ENCODE measurements at places on chromosomes 2 and 18.

DNA sequence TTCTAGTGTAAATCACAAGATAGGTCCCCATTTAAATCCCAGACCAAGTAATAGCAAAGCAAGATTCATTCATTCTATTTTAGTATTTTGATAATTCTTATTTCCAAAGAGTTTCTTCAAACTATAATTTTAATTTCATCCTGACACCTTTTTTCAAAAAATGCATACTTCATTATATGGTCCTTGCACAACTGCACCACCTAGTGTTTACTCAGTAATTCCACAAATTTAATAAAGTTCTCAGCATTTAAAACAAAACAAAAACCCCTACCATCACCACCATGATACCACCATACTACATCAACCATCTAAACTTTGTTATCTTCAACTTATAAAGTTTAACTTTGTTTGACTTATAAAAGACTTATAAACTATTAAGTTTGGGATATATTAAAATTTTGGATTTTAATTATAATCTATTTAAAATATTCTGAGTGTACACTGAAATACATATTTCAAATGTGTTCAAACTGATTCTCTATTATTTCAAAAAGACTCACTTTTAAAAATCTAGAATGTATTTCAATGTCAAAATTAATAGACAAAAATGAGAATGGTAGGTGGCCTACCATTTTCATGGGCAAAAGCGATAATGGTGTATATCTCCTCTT lies 44.2 kb downstream of the WDPCP start:
- no peaks in the 10 kb centered on the region for H3K27me3 ChIP-seq
- peaks cover 9% of the 10 kb centered on the region for H3K4me1 ChIP-seq
- peak; percentile 2 for DNase-seq
- H3K27ac ChIP-seq = no peak overlapping the region

DNA sequence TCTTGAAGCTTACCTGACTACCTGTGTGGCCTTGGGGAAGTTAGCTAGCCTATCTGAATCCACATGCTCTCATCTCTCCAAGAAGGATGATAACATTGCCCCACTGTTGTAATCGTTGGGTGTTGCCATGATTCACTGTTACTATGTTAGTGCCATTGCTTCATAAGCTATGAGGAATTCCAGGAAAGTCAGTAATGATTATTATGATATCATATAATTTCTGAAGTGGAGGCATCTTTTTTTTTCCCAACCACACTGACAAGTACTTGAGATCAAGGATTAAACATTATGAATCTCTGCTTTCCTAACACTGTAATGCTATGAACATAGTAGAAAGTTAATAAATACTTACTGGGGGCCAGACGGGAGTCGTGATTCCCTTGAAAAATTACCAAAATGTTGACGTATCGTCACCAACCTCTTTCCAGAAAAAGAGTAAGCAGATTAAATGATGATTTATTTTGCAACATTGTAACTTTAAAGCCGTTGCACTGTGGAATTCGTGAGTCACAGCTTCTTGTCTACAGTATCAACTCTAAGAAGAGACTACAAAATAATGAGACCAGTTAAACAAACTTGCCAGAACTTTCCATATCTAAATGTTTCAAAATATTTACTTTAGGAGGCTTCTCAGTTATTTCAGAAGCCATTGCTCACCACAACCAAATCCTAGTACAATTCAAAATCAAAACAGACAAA lies 459.9 kb downstream of the PIK3C3 start:
- no peak overlapping the region for H3K4me3 ChIP-seq
- H3K4me1 ChIP-seq = no peaks in the 10 kb centered on the region
- H3K27ac ChIP-seq = no peak overlapping the region
- H3K27me3 ChIP-seq = no peaks in the 10 kb centered on the region

DNA sequence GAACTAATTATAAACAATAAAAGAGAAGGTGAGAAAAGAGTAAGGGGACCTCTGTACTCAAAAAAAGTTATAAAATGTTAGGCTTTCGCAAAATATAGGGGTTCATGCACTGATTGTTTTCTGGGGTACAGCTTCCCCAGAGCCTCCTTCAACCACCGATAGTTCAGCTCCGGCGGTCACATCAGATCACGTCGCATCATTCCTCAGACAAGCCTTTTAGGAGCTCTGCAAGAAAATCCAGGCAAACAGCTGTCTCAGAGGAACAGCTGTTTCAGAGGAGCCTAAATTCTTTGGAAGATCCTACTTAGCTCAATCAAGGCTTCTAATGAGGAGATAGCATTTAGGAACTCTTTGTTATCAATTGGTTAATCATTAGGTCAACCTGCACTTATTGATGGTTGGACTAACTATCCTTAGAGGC lies 78.7 kb downstream of the MYCN start:
- H3K36me3 ChIP-seq = no peaks in the 10 kb centered on the region
- no peak overlapping the region for H3K27ac ChIP-seq
- H3K4me3 ChIP-seq = no peak overlapping the region
- no peaks in the 10 kb centered on the region for H3K4me1 ChIP-seq

DNA sequence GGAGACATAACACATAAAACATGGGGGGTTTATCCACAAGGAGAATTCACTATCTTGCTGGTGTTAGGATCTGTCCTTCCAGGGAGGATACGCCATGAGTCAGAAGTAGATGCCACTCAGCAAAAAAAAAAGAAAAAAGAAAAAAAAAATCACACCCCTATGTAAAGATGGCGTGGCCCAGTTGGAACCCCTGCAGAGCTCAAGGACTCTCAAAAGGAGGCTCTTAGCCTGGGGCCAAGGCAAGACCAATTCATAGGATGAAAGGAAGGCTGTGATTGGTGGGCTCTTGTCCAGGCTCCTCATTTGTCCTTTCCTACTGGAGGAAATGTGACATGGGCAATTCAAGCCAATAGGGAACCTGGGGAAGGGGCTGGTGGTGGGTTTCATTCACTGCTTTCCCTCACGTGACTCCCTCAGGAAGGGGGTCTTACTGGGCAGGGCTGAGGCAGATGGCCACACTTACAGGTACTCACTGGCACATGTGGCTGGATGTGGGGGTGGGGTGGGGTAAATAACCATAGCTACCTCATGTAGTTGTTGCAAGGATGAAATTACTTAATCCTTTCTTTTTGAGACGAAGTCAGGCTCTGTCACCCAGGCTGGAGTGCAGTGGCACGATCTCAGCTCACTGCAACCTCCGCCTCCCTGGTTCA lies 38.7 kb upstream of the HAAO start:
- H3K36me3 ChIP-seq = no peaks in the 10 kb centered on the region
- no peak overlapping the region for H3K4me3 ChIP-seq
- no peak for DNase-seq
- no peak overlapping the region for H3K27ac ChIP-seq
- H3K27me3 ChIP-seq = no peaks in the 10 kb centered on the region
- H3K4me1 ChIP-seq = peaks cover 10% of the 10 kb centered on the region

- no peaks in the 10 kb centered on the region for H3K27me3 ChIP-seq
- no peak overlapping the region for H3K27ac ChIP-seq
- no peak for DNase-seq
- peaks cover 26% of the 10 kb centered on the region for H3K36me3 ChIP-seq
These were observed 134.6 kb downstream of the MAP4K4 start for GRCh38 chr2:101832114-101832513.

- peaks cover under 1% of the 10 kb centered on the region for H3K27me3 ChIP-seq
- peak; percentile 93 for DNase-seq
- H3K4me1 ChIP-seq = peaks cover 43% of the 10 kb centered on the region
- peaks cover 4% of the 10 kb centered on the region for H3K36me3 ChIP-seq
These were observed at the start of gene TMEM87B for GRCh38 chr2:112054847-112055729. TMEM87B (plus strand) TSS chr2:112055269; CDS start chr2:112055592, 323 bp downstream.

GRCh38 chr2:204914708-204915107 lies 369.4 kb downstream of the PARD3B start:
- H3K27ac ChIP-seq = no peak overlapping the region
- no peaks in the 10 kb centered on the region for H3K27me3 ChIP-seq
- H3K4me3 ChIP-seq = no peak overlapping the region
- no peaks in the 10 kb centered on the region for H3K36me3 ChIP-seq
- no peaks in the 10 kb centered on the region for H3K4me1 ChIP-seq

DNA sequence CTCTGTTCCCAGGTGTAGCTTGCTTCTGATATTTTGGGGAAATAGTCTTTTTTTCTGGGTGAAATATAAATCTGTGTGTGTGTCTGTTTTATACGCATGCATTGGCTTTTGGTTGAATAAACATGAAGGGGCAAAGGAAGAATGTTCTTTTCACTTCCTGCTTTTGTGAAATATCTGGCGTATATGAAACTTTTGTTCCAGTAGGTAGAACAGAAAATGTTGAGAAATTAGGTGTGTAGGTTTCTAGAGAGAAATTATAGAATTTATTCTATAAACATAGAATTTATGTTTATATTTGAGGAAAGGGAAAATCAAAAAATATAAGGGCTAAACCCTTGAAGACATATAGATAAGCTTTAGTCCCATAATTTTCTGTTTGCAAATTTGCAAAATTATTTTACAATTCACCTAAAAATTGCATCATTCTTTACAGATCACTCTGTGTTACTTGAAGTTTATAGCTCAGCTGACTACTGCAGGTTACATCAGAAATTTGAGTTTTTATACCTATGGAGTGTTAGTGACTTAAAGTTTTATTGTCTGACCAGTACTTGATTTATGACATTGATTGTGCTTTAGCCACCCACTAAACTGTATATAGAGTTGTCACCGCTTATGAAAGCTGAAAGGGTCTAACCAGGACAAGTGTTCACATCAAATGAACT lies 116.1 kb downstream of the FAM117B start:
- H3K36me3 ChIP-seq = peaks cover 8% of the 10 kb centered on the region
- peak; percentile 62 for DNase-seq
- peak overlapping the region; percentile 83 for H3K4me3 ChIP-seq
- H3K27me3 ChIP-seq = no peaks in the 10 kb centered on the region

DNA sequence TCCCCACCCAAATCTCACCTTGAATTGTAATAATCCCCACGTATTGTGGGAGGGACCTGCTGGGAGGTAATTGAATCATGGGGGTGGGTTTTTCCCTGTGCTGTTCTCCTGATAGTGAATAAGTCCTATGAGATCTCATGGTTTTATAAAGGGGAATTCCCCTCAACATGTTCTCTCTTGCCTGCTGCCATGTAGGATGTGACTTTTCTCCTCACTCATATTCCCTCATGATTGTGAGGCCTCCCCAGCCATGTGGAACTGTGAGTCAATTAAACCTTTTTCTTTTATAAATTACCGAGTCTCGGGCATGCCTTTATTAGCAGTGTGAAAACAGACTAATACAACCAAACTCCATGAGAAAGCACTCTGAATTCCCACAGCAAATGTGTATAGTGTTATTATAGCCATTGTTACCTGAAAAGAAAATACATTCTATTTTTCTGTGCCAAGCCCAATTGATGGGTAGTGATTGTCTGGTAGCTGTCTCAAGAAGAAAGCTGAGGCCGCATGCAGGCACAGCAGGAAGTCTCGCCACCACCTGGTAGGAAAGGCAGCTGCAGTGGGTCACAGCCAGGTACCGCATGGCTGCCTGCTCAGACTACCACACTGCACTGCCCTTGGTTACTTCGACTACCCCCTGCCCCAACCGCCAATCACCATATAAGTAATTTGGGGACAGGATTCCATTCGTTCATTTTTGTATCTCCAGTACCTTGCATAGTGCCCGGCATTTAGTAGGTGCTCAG lies 10.3 kb upstream of the ZBTB7C start:
- DNase-seq = no peak
- H3K27ac ChIP-seq = no peak overlapping the region
- no peak overlapping the region for H3K4me3 ChIP-seq
- H3K36me3 ChIP-seq = peaks cover 9% of the 10 kb centered on the region

- H3K4me1 ChIP-seq = peaks cover 9% of the 10 kb centered on the region
- no peaks in the 10 kb centered on the region for H3K36me3 ChIP-seq
- peaks cover 14% of the 10 kb centered on the region for H3K27me3 ChIP-seq
- H3K4me3 ChIP-seq = no peak overlapping the region
These were observed 95.3 kb downstream of the MREG start for GRCh38 chr2:215917953-215918620.

DNA sequence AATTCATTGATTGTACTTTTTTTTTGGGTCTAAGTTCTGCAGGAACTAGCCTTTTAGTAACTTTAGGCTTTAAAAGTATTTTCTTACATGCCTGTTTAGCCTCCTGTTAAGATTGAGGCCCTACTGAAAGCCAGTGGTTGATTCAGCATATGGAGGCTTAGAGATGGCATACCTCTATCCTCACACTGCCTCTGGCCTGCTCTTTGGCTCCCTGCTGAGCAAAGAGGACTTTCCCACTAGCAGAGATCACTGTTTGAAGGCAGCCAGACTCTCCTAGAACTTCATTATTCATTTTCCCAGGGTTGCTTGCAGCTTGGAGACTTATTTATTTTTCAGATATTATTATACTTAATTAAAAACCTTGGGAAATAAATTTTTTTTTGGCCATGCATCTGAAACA lies 405.6 kb upstream of the MEX3C start:
- peaks cover 9% of the 10 kb centered on the region for H3K27me3 ChIP-seq
- H3K36me3 ChIP-seq = peaks cover 6% of the 10 kb centered on the region
- no peaks in the 10 kb centered on the region for H3K4me1 ChIP-seq
- H3K27ac ChIP-seq = no peak overlapping the region

GRCh38 chr2:152162141-152162540 lies 13.4 kb downstream of the STAM2 start:
- H3K27ac ChIP-seq = no peak overlapping the region
- H3K4me1 ChIP-seq = peaks cover 57% of the 10 kb centered on the region

DNA sequence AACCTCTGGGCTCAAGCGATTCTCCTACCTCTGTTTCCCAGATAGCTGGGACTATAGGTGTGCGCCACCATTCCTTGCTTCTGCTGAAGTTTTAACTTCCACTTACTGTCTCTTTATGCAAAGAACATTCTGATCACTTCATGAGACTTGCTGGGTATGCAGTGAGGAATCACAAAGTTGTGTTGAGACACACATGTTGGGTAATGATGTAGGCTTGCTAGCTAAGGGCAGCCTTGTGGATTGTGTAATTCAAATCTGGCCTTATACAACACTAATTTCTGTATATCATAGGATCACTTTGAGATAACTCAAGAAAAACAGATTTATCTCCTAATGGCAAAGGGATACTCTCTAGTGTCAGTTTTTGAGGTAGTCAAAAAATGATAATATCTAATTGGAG lies 24.2 kb downstream of the XRCC5 start:
- no peak overlapping the region for H3K4me3 ChIP-seq
- H3K27me3 ChIP-seq = no peaks in the 10 kb centered on the region
- no peak for DNase-seq
- H3K27ac ChIP-seq = no peak overlapping the region
- peaks cover 58% of the 10 kb centered on the region for H3K36me3 ChIP-seq

DNA sequence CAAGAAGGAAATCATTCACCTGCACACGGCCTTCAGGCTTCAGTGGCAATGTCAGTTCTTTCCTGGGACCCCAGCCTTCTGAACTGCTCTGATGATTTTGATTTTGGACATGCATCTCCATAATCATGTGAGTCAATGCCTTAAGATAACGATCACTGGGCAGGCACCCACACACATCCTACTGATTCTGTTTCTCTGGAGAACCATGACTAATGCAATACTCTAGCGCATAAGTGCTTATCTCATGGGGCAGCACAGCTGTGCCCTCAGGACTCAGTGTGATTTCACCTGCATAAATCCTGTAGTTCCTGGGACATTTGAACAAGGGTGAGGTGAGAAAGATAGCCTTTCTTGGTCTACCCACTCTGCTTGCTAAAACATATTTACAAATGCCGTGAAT lies 144.6 kb downstream of the AKAIN1 start:
- no peaks in the 10 kb centered on the region for H3K36me3 ChIP-seq
- no peak overlapping the region for H3K27ac ChIP-seq
- no peak overlapping the region for H3K4me3 ChIP-seq
- H3K27me3 ChIP-seq = peaks cover 19% of the 10 kb centered on the region
- no peaks in the 10 kb centered on the region for H3K4me1 ChIP-seq
- no peak for DNase-seq

GRCh38 chr2:54723996-54724559 lies 616 bp downstream of the EML6 start:
- H3K27ac ChIP-seq = peak overlapping the region; percentile 33
- H3K36me3 ChIP-seq = no peaks in the 10 kb centered on the region
- DNase-seq = no peak
- H3K27me3 ChIP-seq = peaks cover 35% of the 10 kb centered on the region
- H3K4me3 ChIP-seq = peak overlapping the region; percentile 99
